ENCODE measurements at places on chromosomes 13 and 19. TPM values are rescaled to one million over a fixed set of nuclear protein-coding genes. Genes with fewer than 3 reads are reported as not detected.
A peak's percentile ranks its signal among the peaks of the same experiment; 100 is the strongest.

IZUMO2 gene
- total RNA-seq, result not detected

ZNF574 gene
- total RNA-seq, result 17.7 TPM

SBK2 gene
- total RNA-seq, result 0.81 TPM

DKKL1 gene
- total RNA-seq, result not detected

GJB2 gene
- 0.10 TPM for total RNA-seq

DNA sequence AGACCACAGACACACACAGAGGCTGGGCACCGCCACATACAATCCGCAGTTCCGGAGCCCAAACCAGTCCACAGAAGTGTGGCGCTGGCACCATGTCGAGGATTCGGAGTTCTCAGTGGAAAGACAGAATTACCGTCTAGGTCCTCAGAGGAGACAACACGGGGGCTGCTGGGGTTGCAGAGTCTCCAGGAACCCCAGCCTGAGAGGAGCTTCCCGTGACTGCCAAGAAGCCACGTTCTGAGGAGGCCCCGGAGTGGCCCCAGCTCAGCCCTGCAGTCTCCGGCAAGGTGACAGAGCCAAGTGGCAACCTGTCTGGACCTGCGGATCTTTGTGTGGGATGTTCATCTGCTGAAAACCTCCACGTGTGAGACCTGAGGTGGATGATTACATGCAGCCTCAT is 7.3 kb upstream of the ADPRHL1 start:
- DNase-seq, result no peak

DNA sequence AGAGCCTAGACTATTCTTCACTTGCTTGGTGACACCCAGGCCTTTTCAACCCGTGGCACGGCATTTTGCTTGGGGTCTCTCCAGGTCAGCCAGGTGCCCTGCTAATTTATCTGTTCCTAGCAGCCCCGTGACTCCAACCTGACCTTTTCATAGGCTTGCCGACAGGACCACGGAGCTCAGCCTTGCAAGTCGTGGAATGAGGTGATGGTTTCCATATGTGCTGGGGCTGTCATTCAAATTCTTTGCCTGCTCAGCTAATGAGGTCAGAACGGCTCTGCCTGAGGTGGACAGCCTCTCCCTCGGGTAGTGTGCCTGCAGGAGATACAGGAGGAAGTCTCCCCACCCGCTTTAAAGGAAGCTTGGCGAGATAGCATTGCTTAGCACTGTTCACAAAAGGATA is 61.0 kb downstream of the SHISA2 start:
- no peak for DNase-seq

- no peak for DNase-seq
Measured at GRCh38 chr13:75897386-75897785, 261.3 kb downstream of the LMO7 start.

DNA sequence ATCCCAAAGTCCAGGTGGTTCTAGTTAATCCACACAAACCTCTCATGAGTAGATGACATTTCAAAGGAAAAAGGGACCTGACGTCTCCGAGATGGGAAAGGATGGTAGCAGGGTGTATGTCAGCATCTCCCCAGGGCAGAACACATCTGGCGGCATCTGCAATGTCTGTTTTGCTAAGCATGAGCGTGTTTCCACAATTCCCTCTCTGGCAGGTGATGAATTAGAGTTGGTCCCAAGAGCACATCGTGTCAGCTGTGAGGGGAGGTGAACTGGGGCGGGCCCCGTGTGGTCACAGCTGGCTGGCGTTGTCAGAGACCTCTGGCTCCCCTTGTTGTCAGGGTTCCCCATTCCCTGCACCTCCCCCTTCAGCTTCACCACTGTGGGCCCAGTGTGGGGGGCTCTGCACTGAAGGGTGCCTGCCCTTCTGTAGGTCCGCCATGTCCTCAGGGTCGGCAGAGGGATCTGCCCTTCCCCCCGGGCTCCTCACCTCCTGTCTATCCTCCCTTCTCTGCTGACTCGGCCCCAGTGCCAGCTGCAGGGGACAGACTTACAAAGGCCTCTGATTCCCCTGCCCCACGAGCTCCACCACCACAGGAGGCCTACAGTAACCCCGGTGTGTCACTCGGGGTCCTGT is 58.2 kb downstream of the CDADC1 start:
- DNase-seq, result no peak

DNA sequence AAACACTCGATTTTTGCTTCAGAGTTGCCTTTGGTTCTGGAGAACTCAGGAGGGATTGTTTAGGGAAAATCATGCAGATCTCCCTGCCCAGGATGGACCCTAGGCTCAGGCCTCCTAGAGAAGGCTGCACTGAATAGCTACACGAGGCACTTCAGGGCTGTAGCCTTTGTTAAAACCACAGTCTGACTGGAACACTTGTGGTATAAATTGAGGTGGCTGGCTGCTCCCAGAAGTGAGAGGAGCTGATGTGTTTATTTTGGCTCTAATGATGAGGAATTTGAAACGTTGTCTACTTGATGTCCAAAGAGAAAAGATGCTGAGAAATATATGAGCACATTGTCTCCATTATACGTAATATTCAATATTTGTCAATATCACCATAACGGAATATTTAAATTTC is 762.1 kb upstream of the ARGLU1 start:
- no peak for DNase-seq

- no peak for DNase-seq
Measured at GRCh38 chr19:54427586-54427985, 12.3 kb downstream of the TTYH1 start.

DNA sequence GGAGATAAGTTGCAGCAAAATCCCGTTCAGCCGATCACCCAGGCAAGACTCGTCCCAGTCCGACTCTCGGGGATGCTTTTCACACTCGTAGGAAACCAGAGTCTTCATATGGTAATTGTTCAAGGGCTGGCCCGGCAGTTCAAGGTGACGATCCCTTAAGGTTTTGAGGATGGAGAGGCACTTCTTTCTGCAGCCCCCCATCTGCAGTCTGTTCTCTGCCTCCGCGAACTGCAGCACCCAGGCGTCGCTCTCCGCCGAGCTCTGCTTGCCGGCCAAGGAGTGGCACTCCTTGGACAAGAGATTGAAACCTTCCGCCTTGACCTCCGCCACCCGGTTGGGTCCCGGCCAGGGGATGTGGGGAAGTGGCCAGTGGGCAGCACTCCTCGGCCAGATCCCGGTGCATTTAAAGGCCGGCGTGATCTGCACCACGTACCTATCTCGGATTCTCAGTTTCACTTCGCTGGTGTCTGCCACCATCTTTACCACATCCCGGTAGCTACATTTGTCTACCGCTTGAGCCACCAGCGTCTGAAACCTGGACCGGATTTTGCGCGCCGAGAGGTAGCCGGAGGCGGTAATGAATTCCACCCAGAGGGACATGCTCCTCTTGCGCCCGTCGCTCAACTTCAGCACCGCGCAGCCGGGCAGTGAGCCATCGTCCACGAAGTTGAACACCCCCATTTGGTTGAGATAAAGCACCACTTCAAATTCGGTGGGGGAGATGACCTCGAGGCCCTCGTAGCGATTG is 1.1 kb downstream of the MAB21L1 start:
- peak; percentile 61 for DNase-seq

DNA sequence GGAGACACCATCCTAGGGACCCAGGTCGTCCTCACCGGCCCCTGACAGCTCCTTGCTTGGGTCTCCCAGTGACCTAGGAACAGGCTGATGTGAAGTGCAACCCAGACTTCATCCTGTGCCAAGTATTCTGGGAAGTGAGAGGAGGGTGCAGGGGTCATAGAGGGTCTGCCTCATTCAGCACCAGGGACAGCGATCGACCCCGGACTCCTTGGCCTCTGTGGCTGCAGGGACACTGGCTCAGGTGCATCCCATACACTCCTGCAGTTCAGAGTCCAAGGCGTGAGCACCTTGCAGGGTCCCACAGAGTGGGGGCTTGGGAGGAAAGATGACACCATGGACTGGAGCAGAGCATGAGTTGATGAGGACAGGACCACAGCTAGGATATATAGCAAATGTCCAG is 10.0 kb upstream of the OR10H2 start:
- DNase-seq, result no peak

- DNase-seq, result no peak
Measured at GRCh38 chr13:83940742-83941141, 58.5 kb upstream of the SLITRK1 start.

GRCh38 chr19:2922987-2923386 is 21.8 kb downstream of the ZNF77 start:
- DNase-seq, result no peak

GRCh38 chr13:99861771-99862170 is 109.8 kb downstream of the ZIC5 start:
- DNase-seq, result no peak

Measured in heart left ventricle (tissue), 16 donors.